ENCODE measurements at places on chromosomes 2 and 18.

- DNase-seq = no peak
These were observed 23.2 kb downstream of the MEMO1 start for GRCh38 chr2:31987454-31988220.

DNA sequence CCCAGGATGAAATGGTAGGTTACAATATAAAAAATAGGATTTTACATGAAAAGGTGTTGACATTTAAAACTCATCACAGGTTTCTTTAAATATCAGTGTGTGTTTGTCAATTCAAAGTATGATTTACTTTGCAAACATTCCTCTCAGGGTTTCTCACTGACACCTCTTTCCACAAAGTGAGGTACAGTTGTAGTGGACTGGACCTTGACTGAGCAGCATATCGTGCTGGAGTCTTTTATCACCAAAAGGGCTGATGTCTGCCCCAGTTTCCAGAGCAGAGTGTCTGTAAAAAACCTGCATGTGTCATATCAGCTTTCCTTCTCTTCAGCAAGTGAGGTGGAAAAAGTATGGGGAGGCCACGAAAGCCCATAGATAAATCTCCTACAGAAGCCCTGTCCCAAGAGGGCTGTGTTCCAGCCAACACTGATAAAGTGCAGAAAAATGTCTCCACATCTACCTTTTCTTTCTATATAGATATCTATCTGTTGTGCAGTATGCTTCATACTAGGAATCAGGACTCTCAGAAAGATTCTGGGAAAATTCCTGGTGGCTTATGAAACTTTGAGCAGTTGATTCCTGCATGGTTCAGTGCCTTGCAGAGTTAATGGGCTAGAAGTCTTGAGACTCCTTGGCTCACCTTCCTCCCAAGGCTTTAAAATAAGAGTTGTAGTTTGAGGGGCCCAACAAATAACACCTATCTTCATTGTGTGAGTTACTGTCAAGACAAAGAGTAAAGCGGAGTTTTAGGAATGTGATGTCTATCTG lies 6.9 kb downstream of the ACYP2 start:
- no peak for DNase-seq

DNA sequence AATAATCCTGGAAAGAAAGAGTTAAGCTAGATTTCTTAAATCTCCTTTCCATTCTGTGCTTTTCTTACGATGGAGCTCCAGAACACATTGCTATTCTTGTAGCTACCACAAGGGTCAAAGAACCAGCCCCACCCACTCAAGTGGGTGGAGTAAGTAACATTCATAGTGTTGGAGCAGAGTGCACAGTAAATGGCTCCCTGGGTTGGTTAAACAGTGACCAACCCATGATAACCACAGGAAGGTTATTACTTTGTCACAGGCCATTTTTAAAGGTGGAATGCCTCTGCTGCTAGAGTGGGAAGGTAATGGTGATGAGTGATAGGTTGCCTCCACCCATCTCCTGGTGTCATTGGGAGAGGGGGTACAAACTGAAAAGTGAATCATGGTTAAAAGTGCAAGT lies 13.9 kb downstream of the ARPC2 start:
- DNase-seq = peak; percentile 19

- no peak for DNase-seq
These were observed 123.9 kb downstream of the RDH14 start for GRCh38 chr2:18436503-18437005.

- DNase-seq = no peak
These were observed 258.6 kb downstream of the SOX11 start for GRCh38 chr2:5950736-5951135.

- DNase-seq = no peak
These were observed 1.1 kb downstream of the SH3RF3 start for GRCh38 chr2:109129921-109130722.

GRCh38 chr2:63764630-63765029 lies 77.1 kb upstream of the UGP2 start:
- DNase-seq = no peak

- DNase-seq = no peak
These were observed 49.9 kb upstream of the PNPT1 start for GRCh38 chr2:55743583-55743982.

GRCh38 chr2:175755169-175755568 lies 246.9 kb downstream of the LNPK start:
- no peak for DNase-seq

DNA sequence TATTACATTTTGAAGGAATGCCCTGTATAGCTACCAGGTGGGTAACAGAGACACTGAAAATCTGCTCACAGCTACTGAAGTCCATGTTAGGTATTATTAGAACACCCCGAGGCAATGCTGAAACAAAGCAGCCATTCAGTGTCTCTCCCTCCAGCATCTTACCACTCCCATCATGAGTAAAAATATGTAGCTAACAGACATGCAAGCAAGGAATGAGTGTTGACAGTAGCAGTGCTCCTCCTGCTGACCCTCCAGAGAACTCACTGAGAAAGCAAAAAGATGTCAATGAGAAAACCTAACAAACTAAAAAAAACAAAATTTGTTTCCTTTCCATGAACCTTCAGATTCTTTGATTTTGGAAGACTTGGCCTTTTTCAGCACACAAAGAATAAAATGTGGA lies 393.9 kb downstream of the LRRTM1 start:
- no peak for DNase-seq

GRCh38 chr2:220215785-220216184 lies 588.4 kb downstream of the SLC4A3 start:
- DNase-seq = no peak

DNA sequence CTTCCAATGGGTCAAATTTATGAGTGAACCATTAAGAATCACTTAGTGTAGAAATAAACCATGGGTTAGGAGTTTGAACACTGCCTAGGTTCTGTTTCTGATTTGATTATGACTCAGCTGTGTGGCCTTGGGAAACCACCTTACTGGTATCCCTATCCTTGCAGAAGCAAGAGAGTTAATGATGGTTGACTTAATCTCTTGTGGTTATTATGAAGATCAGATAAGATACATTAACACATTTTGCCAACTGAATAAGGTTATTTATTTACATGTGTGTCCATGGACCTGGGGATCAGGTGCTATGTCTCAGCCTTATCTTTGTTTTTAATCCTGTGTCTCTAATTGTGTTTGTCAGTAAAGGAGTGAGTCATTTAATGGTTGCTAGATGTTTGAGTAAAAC lies 5.4 kb upstream of the KCNJ13 start:
- DNase-seq = peak; percentile 10

DNA sequence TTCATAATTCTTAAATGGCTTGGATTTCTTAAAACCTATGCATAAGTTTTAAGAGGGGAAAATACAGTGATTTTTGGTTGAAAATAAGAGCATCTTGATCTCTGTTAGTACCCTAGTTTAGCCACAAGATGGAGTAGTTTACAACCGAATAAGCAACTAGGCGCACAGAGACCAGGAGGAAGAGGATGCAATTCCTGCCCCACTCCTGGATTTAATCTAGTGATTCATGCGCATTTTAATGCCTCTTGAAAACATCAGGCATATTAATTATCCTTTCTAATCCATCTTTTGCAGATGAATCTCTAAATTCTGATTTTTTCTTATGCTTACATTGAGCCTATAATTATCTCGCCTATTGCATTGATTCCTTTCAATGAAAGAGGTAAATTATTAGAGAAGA lies 76.7 kb downstream of the MRPS9 start:
- peak; percentile 52 for DNase-seq

GRCh38 chr2:40364151-40364874 lies 87.6 kb downstream of the SLC8A1 start:
- DNase-seq = no peak

DNA sequence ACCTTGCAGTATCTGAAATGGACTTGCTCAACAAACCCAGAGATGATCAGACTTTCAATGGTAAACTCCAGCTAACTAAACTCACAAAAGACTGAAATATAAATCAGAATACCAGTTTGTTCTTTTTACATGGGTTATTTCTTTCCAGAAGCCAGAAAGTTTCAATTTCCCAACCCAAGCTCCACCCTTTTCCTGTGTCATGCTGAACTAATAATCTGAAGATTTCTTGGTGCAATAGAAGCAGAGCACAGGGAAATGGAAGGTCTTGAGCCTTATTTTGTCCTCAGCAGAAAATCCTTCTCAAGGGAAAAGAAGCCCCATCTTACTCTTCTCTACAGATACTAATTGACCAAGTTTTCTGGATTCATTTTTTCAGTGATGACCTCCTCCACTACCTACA lies 93.3 kb upstream of the PAPOLG start:
- DNase-seq = no peak

DNA sequence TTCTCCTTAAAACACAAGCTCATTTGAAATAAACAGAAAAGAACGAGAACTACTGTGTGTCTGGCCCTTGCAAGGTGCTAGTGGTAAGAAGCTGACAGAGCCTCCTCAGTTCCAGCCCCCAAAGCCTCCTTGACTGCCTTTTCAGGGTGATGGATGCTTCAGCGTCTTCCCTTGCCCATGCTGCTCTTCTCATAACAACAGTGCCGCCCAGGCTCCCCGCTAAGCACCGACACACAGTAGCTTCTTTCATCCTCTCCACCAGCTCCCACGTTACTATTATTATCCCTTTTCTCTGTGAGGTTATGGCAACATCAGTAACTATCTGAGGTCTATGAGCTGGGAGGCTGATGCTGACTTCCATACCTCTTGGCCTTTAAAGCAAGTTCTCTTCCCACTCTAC lies 418.6 kb downstream of the TSN start:
- no peak for DNase-seq

DNA sequence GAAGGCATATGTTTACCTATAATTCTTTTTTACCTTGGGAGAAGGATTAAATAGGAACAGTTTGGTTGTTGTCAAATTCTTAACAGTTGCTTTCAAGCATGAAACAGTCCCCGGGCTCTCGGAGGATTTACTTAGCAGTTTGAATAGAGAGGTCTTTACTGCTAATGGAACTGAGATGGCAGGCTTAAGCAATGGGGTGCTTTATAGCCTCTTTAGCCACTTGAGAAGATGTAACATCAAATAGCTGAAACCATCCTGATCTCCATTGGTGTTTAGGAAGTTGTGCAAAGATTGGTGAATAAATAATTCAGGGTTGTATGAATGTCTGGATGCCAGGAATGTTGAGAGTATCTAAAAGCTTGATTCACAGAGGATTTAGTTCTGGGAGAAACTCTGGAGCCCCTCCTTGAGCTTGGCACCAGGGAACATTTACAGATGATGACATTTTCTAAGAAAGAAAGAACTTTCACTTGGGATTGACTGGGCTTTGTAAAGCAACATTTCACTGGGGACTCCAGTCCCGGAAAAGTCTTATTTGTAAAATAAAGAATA lies 51.9 kb downstream of the PTPRM start:
- no peak for DNase-seq

- no peak for DNase-seq
These were observed 78.3 kb upstream of the MAP4K4 start for GRCh38 chr2:101619191-101619591.

DNA sequence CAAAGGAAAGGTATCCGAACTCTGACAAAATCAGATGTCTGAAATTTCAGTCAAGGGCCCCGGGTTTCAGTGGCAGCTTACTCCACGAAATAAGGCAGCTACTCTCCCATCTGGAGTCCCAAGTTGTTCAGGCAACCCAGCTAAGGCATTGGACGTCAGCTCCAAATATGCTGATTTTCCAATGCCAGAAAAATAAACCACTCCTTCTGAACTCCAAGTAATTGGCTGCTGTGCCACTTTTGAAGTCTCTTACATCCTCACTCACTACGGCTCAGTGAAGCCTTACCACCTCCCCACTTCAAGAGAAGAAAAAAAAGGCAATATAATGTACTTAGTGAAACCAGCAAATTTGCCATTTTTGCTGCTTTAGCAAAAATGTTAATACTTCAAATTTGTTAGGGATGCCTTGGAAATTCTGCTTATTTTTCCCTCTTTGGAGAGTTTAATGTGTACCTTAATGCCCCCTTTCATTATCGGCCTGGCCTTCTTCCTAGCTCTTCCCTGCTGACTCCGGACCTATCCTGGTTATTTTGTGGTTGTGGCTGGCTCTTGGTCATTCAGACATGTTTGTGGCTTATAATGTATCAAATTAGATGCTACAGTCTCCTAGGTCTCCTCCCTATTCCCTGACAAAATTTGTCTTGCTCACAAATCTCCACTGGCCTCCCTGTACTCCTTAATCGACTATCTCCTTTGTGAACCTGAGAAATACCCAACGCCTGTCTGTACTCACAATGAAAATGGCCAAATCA lies 589.2 kb upstream of the ZEB2 start:
- no peak for DNase-seq

DNA sequence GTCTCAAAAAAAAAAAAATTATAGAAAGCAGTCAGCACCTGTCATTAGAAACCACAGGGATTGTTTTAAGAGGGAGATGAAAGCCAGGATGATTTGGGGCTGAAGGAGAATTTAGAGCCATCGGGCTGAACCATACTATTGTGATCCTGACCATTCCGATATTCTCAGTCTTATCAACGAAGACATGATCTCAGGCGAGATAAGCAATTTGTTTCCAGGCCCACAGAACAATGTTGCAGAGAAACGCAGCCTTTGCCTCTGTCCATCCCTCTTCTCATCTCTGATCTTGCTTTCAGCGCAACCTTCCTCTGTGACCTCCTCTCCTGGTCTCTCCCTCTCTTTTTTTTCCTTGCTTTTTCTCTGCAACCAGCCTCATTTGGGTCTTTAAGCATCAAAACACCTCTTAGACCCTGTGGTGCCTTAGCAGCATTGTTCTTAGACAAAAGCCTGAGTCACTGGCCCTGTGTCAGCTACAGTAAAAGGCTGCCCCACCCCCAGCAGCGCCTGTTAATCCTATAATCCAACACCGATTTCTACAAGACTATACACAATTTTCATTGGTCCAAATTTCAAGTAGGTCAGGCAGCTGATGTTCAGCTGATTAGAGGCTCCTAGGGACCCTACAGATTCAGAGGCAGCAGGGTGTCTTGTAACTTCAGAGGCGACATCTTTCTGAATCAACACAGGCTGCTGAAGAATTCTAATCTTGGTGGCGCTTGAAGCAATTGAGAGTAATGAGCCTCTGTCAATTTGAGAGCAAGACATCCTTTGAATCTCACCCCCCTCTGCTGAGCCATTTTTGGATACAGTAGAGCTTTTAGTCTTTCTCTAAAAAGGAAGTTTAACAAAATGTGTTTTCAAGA lies 206.0 kb downstream of the NCK2 start:
- DNase-seq = no peak

GRCh38 chr2:188404341-188405004 lies 112.8 kb downstream of the GULP1 start:
- no peak for DNase-seq

DNA sequence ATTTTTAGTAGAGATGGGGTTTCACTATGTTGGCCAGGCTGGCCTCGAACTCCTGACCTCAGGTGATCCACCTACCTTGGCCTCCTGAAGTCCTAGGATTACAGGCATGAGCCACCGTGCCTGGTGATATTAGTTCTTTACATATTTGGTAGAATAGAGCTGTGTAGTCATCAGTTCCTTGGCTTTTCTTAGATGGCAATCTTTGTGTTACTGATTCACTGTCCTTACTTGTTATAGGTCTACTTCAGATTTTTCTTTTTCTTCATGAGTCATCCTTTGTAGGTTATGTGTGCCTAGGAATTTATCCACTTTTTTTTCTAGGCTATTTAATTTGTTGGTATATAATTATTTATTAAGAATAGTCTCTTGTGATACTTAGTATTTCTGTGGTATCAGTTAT lies 30.3 kb upstream of the ZSWIM2 start:
- no peak for DNase-seq

- DNase-seq = no peak
These were observed 174.6 kb downstream of the HAUS1 start for GRCh38 chr18:46278481-46279465.

GRCh38 chr18:37958499-37958898 lies 392.9 kb upstream of the CELF4 start:
- no peak for DNase-seq
